ENCODE measurements at places on chromosomes 4 and X.

DNA sequence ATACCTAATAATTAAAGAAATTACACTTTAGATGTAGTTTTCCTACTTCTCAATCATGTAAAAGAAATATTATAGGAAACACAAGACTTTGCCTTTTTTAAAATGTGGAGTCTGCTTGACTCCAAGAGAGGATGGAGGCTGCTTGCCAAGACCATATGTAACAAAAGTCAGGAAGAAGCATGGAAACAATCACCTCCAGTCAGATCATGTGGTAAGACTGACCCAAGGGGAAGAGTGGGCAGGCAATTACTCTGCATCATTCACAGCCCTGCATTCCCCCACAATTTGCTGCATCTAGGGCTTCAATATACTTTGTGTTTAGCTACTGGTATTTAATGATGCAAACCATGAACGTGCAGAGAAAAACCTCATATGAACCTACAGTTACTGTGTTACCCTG, 78.0 kb upstream of the RXFP1 start:
- no peak for DNase-seq

GRCh38 chr4:96093563-96093962, 253.7 kb downstream of the PDHA2 start:
- DNase-seq = no peak

GRCh38 chrX:37926700-37927099, 79.3 kb upstream of the DYNLT3 start:
- no peak for DNase-seq

GRCh38 chr4:148986951-148987350, 544.7 kb upstream of the NR3C2 start:
- no peak for DNase-seq
